AG09309 (cell line): ENCODE measurements at places on chromosomes 16 and 17.

GRCh38 chr16:87744750-87745514 is 20.9 kb downstream of the KLHDC4 start:
- no peak for DNase-seq

GRCh38 chr17:32917842-32918241 is 10.1 kb upstream of the TMEM98 start:
- DNase-seq, result no peak

- no peak for DNase-seq
Observed at GRCh38 chr17:69478916-69479315, 64.4 kb downstream of the MAP2K6 start.

DNA sequence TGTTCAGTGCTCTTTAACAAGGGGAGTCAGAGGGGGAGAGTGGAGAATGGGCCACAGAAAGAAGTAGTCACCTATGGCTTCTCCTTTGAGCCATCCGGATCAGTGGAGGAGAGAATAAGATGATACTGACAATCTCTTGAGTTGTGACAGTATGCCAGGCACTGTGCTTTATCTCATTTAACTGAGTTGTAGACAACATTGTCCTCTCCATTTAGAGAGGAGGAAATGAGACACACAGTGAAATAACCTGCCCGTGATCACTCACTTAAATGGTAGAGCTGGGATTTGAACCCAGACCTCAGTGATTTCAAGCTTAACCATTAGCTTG is 17.8 kb upstream of the EEF2K start:
- no peak for DNase-seq

GRCh38 chr16:27767081-27767480 is 217.1 kb downstream of the KATNIP start:
- no peak for DNase-seq

GRCh38 chr16:66991545-66992077 is 3.2 kb downstream of the CES4A start:
- no peak for DNase-seq

DNA sequence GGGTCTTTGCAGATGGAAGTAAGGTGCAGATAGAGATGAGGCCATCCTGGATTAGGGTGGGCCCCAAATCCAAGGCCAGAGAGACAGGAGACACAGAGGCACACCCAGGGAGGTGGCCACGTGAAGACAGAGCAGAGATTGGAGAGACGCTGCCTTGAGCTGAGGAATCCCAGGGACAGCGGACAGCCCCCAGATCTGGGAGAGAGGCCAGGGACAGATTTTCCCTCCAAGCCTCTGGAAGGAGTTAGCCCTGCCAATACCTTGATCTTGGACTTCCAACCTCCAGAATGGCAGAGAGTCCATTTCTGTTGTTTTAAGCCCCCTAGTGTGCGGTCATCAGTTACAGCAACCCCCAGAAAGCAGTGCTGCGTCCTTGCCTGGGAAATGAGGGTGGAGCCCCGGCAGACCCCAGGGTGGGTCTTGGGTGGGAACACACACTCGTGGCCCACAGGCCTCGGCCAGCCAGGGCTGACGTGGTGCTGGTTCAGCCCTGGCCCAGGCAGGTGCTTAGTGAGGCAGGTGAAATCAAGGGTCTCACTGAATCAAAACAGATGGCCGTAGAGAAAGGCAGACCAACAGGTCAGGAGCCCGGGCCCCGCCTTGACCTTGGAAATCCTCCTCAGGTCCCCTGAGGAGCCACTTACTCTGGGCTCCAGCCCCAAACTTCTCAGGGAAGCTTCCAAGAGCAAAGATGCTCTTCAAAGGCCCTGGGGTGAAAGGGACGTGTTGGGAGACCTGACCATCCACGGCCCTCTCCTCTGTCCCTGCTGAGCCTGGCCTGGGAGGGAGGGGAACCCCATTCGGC is 169.3 kb downstream of the RBFOX3 start:
- DNase-seq, result no peak

DNA sequence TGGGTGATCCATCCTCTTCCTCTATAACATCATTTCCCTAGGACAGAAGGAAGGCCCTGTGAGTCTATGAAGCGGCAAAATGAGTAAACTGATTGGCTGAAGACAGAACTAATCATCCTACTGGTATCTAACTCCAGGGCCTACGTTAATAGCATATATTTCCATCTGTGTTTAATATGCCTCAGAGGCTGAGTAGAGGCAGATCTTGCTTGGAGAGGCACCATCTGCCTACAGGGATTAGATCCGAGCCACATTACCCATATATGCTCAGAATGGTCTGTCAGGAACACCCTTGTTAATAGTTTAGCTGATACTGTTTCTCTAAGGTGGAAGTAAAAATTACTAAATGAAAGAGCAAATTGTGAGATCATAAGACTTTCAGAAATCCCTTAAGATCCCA is 13.2 kb upstream of the FOXJ1 start:
- no peak for DNase-seq

- DNase-seq, result no peak
Observed at GRCh38 chr17:45103269-45103795, 29.0 kb downstream of the PLCD3 start.

DNA sequence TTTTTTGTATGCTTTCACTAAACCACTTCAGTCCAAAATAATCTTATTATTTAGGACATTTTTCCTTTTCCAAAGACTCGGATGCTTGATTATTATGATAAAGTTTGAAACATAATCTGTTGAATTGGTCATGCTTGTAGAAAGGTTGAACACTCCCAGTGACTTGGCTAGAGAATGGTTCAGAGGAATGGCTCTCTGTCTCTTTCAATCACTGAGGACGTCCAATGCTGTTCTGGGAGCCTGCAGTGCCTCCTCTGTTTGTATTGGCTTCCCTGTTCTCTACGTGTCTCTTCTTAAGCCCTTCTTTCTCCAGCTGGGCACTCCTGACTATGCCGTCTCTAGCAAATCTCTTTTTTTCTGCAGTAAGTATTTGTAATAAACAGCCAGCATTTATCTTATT is 369.0 kb upstream of the DYNLRB2 start:
- no peak for DNase-seq

DNA sequence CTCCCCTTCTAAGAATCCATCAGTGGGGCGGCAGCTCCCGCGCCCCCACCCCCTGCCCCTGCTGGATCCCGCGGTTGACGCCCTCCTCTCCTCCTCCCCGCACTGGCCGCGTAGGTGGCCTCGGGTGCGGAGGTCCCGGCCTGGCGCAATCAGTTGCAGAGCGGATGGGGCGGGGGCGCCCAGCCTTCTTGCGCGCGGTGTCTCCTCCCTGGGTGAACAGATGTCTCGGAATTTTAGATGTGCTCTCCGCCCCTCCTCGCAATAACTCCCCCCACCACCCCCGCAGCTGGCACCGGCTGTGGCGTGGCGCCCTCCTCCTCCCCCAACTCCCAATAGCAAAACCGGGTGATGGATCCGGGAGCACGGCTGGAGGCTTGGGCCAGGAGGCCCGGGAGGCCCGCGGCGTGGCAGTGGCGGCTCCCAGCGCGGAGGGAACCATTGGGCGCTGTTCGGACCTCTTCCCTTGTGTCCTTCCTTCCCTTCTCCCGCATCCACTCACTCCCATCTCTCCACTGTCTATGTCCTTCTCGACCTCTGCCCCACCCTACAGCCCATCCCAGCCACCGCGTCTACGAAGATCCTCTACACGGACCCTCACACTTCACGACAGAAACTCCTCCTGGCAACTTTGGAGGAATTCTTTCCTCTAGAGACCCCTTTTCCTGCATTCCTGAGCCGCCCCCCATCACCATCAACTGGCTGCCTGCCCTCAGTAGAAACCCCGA is 11.0 kb downstream of the NEUROD2 start:
- DNase-seq, result no peak

GRCh38 chr16:14300705-14301168 is 229.6 kb downstream of the MRTFB start:
- DNase-seq, result peak; percentile 68

DNA sequence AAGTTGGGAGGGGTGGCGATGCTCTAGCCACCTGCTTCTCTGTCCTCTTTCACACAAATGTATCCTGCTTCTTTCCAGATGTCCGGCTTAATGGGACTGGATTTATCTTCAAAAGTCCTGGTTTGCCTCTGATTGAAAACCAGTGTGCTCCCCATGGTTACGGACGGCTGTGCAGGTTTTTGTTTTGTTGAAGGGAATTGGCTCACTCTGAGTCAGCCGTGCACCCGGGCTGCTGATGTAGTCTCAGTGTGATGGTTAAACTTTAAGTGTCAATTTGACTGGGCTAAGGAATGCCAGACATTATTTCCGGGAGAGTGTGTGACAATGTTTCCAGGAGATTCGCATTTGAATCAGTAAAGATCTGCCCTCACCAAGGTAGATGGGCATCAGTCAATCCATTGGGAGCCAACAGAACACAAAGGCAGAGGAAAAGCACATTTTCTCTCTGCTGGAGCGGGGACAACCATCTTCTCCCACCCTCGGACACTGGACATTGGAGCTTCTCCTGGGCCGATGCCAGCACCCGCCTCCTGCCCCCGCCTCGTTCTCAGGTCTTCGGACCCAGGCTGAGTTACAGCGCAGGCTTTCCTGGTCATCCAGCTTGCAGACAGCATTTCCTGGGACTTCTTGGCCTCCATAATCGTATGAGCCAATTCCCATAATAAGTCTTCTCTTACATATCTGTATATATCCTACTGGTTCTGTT is 126.9 kb upstream of the TNRC6C start:
- no peak for DNase-seq

GRCh38 chr16:25707982-25708583 is 16.3 kb downstream of the HS3ST4 start:
- no peak for DNase-seq

GRCh38 chr17:28396635-28397239 is 9.3 kb downstream of the SLC46A1 start:
- DNase-seq, result no peak
